ENCODE measurements at places on chromosomes 12 and 14.
A peak's percentile ranks its signal among the peaks of the same experiment; 100 is the strongest.

- no peak for DNase-seq
These were observed 17.0 kb upstream of the NUDT4 start for GRCh38 chr12:93360688-93361087.

DNA sequence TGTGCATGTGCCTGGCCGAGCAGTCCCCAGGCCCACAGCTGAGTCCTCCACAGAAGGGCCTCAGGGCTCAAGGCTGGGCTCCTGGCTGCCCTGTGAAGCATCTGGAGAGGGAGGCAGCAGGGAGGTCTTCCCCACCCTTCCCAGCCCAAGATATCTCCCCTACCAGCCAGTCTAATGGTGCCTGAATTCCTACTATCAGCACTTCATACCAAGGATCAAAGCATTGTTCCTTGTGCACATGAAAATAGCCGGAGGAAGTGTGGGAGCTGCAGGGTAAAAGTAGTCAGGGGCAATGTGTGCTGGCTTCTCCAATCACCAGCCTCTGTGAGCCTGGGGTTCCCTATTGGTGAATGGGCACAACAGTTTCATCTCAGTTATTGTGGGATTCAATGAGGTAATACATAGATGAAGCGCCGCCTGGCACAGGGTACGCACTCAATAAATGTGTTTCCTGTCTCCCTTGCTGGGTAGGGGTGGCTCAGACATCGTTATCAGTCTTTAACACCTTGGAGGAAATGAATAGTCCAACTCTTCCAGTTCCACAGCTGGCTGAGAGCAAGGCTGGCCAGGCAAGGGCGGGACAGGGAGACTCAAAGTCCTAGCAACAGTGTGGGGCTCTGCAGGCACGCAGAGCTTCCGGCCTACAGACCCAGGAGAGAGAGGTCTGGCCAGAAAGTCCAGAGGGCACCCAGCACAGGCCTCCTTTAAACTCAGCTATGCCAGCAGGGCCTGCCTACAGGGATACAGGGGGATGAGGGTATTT lies 39.1 kb upstream of the PNMA1 start:
- DNase-seq: no peak

DNA sequence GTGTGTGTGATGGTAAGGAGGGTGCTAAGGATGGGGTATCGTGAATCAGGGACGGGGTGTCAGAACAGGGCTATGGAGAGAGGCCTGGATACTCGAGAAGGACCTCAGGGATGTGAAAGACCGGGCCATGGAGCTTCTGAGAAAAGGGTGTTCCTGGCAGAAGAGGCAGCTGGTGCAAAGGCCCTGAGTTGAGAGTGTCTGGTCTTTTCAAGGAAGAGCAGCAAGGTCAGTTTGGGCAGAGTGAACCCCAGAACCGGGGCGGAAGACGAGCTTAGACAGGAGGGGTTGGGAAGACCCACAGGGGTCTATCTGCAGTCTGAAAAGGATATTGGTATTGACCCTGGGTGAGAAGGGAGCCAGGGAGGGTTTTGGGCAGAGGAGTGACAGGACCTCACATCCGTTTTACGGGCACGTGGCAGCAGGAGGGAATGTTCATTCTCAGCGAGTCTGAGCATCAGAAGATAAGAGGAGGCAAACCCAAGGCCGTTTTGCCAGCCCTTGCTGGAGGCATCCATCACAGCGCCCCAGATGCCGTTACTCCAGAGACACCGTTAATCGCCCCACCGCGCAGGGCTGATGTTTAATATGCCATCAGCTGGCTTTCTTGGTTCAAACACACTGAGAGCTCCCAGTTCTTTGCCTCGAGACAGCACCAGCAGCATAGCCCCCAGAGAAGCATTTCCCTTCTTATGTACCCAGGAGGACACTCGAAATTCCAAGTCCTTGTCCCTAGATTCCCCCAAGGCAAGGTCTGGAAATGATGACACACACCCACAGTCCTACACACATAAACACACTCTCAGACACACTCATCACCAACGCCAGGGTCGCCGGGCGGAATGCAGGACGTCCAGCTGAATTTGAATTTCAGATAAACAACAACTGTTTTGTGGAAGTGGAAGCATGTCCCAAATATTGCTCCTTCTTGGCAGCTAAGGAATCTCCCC lies 41.4 kb upstream of the EML1 start:
- no peak for DNase-seq

- no peak for DNase-seq
These were observed 36.3 kb upstream of the PDZRN4 start for GRCh38 chr12:41151793-41152192.

DNA sequence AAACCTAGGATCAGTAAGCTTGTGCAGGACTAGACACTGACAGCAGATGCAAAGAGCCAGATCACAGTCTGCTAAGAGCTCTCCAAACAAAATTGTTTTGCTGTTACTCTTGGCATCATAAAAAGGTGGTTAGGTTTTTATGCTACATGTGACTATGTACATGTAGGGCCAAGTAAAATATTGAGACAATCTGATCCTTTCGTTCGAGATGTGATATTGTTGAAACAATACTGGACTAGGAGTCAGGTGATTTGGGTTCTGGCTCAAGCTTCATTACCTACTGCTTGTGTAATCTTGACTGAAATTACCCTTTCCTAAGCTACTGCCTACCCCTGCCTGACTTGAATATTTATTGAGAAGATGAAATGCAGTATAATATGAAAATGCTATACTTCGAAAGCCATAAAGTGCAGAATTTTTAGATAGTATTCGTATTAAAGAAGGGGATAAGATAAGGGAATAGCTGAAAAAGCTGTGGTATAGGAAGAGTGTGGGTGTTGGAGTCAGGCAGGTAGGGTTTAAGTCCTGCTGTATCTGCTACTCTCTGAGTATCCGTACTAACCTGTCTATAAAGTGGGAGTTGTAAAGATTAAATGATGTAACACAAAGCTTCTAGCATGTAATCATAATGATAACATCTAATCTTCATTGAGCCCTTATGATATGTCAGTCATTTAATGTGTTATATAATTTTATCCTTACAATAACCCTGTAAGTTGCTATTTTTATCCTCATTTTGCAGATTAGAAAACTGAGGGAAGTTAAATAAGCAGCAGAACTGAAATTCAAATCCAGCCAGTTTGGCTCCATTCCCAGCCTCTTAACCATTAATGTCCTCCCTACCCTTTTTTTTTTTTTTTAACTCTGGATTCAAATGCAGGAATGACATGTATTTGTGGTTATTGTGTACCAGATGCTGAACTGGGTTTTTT lies 38.6 kb upstream of the ATF1 start:
- no peak for DNase-seq

DNA sequence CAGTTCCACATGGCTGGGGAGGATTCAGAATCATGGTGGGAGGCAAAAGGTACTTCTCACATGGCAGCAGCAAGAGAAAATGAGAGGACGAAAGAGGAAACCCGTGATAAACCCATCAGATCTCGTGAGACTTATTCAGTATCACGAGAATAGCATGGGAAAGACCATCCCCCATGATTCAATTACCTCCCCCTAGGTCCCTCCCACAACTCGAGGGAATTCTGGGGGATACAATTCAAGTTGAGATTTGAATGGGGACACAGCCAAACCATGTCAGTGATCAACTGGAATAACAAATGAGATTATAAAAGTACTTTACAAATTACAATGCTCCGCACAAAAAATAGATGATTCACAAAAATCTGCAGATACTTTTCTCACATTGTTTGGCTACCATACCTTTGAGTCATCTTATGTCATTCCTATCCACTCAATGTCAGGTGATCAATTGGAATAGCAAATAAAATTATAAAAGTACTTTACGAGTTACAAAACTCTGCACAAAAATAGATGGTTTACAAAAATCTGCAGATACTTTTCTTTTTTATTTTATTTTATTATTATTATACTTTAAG lies 338.9 kb downstream of the C12orf50 start:
- DNase-seq: no peak

DNA sequence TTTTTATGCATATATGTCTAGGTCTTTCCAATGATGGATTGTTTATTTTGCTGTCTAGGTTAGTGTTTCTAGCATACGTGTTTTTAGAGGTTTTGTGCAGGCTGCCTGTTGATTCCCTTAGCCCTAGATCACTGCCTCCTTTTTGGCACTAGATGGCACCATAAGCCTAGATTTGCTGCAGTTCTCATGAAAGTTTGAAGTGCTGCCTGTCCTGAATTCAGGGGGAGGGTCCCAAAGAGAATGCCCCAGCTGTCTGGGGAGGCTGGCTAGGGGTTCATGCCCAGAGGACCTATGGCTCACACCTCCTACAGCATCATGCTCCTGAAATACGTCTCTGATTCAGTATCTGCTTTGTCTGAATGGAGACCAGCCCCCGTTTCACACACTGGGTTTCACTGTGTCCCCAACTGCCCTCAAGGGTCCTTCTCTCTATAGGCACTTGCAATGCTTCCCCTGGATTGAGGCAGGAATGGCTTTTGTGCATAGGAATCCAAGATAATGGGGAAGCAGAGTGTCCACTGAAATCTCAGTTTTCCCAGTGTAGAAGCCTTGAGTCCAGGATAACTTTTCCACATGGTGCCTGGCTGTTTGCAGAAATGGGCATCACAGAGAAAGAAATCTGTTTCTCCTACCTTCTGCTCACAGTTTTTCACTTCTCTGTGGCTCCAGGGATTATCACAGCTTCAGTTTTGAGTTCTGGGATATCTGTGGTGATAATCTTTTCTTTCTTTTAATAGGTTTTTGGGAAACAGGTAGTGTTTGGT lies 14.2 kb upstream of the TXNRD1 start:
- peak; percentile 61 for DNase-seq

DNA sequence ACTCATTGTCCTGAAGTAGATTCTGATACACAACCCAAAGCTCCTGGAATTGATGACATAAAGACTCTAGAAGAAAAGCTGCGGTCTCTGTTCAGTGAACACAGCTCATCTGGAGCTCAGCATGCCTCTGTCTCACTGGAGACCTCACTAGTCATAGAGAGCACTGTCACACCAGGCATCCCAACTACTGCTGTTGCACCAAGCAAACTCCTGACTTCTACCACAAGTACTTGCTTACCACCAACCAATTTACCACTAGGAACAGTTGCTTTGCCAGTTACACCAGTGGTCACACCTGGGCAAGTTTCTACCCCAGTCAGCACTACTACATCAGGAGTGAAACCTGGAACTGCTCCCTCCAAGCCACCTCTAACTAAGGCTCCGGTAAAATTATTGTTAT lies 63.8 kb downstream of the RAD52 start:
- DNase-seq: no peak

DNA sequence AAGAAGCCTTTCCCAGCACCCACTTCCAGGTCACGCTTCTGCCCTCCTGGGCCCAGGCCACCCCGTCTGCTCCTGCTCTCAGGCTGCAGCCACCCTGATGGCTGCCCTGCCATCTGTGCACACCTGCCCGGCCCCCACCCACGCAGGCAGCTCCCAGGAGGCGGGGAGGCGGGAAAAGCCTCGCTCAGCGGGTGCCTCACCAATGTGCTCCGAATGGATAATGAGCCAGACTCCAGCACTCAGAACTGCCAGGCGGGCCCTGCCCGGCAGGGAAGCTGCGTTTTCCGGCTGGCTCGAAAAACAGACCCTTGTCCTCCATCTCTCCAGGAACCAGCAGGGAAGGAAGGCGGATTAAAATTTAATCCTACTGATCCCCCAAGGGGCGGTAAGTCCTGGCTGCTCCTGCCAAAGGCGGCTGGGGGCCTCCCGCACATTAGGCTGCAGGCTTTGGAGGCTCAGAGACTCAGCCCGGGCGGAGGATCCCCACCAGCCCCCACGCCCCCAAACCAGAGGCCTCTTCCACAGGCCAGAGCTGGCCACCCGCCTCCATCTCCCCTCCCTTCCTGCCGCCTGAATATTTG lies 104.0 kb downstream of the NCOR2 start:
- DNase-seq: no peak

- DNase-seq: no peak
These were observed 25.2 kb upstream of the TSPAN8 start for GRCh38 chr12:71183018-71183417.

DNA sequence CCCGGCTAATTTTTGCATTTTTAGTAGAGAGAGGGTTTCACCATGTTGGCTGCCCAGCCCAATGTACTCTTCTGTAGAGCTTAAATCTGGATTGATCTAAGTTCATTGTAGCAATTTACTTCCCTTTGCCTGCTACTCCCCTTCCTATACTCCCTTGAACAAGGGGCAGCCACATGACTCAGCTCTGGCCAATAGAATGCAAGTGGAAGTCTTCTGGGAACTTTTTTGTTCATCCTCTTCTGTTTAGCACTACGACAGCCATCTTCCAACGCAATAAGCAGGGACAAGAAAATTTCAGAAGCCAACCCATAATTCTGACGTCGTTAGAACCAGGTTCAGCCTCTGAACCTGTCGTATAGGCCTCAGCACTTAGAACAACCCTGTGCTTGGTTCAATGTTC lies 6.4 kb upstream of the RAD52 start:
- DNase-seq: no peak

DNA sequence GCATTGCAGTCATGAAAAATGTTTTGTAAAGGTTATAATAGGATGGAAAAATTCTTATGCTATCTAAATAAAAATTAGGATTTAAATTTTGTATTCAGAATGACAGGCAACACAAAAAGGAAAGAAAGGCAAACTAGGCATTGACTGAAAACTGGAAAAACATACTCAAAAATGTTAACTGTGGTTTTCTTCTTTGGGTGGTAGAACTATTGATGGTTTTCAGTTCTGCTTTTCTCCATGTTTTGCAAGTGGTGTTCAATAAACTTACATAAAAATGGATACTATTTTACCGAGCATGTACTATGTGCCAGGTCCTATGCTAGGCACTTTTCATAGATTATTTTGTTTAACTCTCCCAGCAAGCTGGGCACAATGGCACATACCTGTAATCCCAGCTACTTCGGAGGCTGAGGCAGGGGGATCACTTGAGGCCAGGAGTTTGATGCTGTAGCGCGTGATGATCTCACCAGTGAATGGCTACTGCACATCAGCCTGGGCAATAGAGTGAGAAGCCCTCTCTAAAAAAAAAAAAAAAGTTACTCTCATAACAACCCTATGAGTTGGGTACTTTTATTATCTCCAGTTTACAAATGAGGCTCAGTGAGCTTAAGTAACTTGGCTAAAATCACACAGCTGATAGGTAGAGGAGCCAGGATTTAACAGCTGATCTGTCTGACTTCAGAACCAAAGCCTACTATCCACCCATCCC lies 26.3 kb upstream of the TCP11L2 start:
- DNase-seq: no peak

- no peak for DNase-seq
These were observed 16.9 kb upstream of the SMCO2 start for GRCh38 chr12:27429606-27430005.

DNA sequence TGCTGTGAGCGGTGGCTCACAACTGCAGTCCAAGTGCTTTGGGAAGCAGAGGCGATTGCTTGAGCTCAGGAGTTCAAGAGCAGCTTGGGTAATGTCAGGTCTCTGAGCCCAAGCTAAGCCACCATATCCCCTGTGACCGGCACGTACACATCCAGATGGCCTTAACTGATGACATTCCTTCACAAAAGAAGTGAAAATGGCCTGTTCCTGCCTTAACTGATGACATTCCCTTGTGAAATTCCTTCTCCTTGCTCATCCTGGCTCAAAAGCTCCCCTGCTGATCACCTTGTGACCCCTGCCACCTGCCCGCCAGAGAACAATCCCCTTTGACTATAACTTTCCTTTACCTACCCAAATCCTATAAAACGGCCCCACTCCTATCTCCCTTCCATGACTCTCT lies 48.6 kb downstream of the SLC25A47 start:
- no peak for DNase-seq

Data from activated CD4-positive, alpha-beta T cell treated with anti-CD3 and anti-CD28 coated beads, Interleukin-2, amount 10 ng/mL, durations not matched to agents 7 days and 5 days (primary cell).